ENCODE measurements at places on chromosomes 16 and 17.

GRCh38 chr17:79018370-79018695 is 5.6 kb upstream of the C1QTNF1 start:
- DNase-seq, result no peak
- peaks cover 7% of the 10 kb centered on the region for H3K4me1 ChIP-seq
- no peak overlapping the region for H3K4me3 ChIP-seq
- H3K27me3 ChIP-seq, result peaks cover 32% of the 10 kb centered on the region
- no peak overlapping the region for H3K27ac ChIP-seq

- H3K4me3 ChIP-seq, result no peak overlapping the region
- H3K36me3 ChIP-seq, result peaks cover 14% of the 10 kb centered on the region
- H3K27me3 ChIP-seq, result no peaks in the 10 kb centered on the region
- H3K27ac ChIP-seq, result no peak overlapping the region
Observed at GRCh38 chr17:57970710-57971109, 15.5 kb upstream of the CUEDC1 start.

GRCh38 chr17:80706463-80706867 is 161.8 kb downstream of the RPTOR start:
- H3K4me3 ChIP-seq, result no peak overlapping the region
- DNase-seq, result no peak
- no peaks in the 10 kb centered on the region for H3K27me3 ChIP-seq
- peaks cover 48% of the 10 kb centered on the region for H3K4me1 ChIP-seq
- H3K36me3 ChIP-seq, result peaks cover 12% of the 10 kb centered on the region

GRCh38 chr17:76678330-76678729 is 32.4 kb downstream of the MXRA7 start:
- H3K4me1 ChIP-seq, result peaks cover 25% of the 10 kb centered on the region
- H3K36me3 ChIP-seq, result peaks cover 4% of the 10 kb centered on the region
- DNase-seq, result no peak

DNA sequence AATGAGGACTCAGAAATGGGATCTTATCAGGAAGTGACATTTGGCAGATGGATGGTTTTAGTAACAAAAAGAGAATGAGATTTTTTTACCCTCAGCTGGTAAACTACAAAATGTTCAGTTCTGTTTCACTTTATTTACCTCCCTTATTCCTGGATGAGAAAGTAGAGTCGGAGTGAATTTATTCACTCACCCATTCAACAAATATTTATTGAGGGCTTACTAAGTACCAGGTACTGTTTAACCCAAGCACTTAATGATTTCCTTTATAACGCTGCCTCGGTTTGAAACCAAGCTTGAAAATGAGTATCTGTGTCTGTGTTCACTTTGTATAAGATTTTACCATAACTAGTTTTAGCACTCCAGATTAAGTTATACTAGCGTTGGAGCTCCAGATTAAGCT is 38.1 kb downstream of the CDRT15 start:
- no peaks in the 10 kb centered on the region for H3K27me3 ChIP-seq
- H3K27ac ChIP-seq, result no peak overlapping the region
- DNase-seq, result no peak

DNA sequence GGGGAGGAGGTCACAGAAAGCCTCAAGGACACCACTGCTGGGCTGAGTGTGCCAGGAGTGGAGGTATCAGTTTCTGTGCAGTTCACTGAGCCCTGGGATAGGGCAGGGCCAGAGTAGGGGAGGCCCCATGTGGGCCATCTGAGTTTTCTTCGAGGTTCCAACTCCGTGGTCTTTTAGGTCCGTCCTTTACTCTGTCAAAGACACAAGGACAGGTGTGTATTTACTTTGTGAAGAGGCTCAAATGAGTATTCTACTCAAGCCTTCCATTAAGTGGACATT is 59.5 kb downstream of the USP22 start:
- H3K36me3 ChIP-seq, result peaks cover 14% of the 10 kb centered on the region
- no peak for DNase-seq
- H3K4me3 ChIP-seq, result no peak overlapping the region
- no peaks in the 10 kb centered on the region for H3K4me1 ChIP-seq
- H3K27ac ChIP-seq, result no peak overlapping the region

- H3K4me1 ChIP-seq, result peaks cover 50% of the 10 kb centered on the region
- peak; percentile 42 for DNase-seq
- no peaks in the 10 kb centered on the region for H3K27me3 ChIP-seq
Observed at GRCh38 chr17:65058593-65058992, 2.1 kb upstream of the GNA13 start.

DNA sequence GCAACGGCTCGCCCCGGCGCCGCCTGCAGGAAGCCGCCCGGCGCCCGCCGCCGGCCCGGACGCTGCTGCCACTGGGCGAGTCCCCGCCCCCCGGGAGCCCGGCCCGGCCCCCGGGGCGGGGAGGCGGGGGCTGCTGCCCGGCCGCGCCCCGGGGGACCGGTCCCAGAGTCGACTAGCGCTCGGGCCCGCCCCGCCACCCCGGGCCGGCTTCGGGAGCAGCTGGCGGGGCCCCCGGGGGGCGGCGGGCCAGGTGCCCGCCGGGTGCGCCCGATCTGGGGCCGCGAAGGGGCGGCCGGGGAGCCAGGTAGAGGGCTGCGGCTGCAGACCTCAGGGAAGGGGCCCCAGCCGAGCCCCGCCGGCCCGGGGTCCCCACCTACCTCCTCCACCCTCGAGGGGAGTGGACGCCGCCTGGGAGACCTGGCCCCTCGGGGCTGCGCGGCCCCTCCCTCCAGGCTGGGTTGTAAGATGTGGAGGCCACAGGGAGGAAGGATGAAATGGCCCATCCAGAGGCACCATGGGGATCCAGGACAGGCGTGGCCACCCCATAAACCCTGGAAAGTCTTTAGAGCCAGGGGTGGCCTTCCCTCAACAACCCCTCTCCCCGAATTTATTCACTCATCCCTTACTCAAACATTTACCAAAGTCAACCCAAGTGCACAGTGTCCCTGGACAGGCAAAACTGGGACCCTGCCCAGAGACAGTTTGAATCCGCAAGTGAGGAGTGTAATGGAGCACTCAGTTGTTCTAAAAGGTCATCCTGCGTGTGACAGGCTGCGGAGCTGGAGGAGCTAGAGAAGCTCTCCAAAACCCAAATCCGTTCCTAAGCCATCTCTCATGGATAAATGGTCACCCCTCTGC is at the start of gene CDYL2:
Gene CDYL2 (minus strand): TSS at position 73 of the 858 bp plus-strand sequence. CDS start 425 bp downstream, outside the sequence.
- no peak for DNase-seq
- no peaks in the 10 kb centered on the region for H3K36me3 ChIP-seq
- H3K27me3 ChIP-seq, result peaks cover 68% of the 10 kb centered on the region
- no peak within 1 kb of the TSS for H3K27ac ChIP-seq

DNA sequence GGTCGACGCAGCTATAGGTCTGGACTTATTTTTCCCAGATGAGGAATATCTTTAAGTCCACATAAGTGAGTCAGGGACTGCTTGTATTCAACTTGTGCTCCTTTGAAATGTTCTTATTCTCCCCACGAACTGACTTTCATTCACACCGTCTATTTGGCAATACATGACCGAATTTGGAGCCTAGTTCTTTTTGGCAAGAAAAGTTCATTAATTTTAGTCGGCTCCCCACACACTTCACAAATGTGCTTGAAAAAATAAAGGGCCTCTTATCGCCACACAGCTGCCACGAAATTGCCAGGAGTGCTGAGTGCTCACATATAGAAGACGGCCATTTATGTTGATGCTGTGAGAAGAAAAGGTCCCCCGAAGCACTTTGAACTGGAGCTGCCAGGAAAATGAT is 152.6 kb downstream of the PRKCA start:
- no peak for DNase-seq
- H3K4me3 ChIP-seq, result no peak overlapping the region
- H3K36me3 ChIP-seq, result no peaks in the 10 kb centered on the region
- peaks cover 3% of the 10 kb centered on the region for H3K27me3 ChIP-seq
- H3K4me1 ChIP-seq, result peaks cover 21% of the 10 kb centered on the region
- no peak overlapping the region for H3K27ac ChIP-seq

DNA sequence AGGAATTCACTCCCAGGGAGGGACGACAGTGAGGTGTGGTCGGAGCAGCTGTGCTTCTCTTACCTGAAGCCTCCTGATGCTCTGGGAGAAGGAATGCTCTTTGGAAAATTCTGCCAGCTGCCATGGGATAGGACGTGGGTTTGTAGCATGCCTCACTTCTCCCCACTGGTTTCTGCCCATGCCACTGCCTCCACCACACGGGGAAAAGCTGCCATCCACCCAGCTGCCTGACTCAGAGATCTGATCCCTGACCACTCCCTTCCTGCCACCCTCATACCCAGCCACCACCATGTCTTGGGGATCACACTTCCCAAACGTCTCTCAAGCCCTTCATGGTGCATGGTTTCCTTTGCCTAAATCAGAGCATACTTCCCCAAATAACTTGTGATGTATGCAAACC is 80.0 kb downstream of the CPPED1 start:
- H3K4me1 ChIP-seq, result peaks cover 9% of the 10 kb centered on the region
- no peak overlapping the region for H3K4me3 ChIP-seq
- peaks cover 3% of the 10 kb centered on the region for H3K36me3 ChIP-seq

- H3K36me3 ChIP-seq, result peaks cover 11% of the 10 kb centered on the region
- DNase-seq, result no peak
- no peak overlapping the region for H3K27ac ChIP-seq
- H3K4me1 ChIP-seq, result no peaks in the 10 kb centered on the region
- H3K27me3 ChIP-seq, result no peaks in the 10 kb centered on the region
Observed at GRCh38 chr17:39548494-39549225, 59.1 kb downstream of the NEUROD2 start.

- H3K4me3 ChIP-seq, result no peak overlapping the region
- H3K27ac ChIP-seq, result no peak overlapping the region
- peaks cover 28% of the 10 kb centered on the region for H3K27me3 ChIP-seq
- DNase-seq, result no peak
- H3K4me1 ChIP-seq, result peaks cover 11% of the 10 kb centered on the region
Observed at GRCh38 chr17:47708312-47708863, 14.4 kb downstream of the TBKBP1 start.

GRCh38 chr17:42313389-42313772 is 25.1 kb downstream of the STAT5A start:
- H3K4me1 ChIP-seq, result peaks cover 28% of the 10 kb centered on the region
- peaks cover 13% of the 10 kb centered on the region for H3K36me3 ChIP-seq
- no peak for DNase-seq
- no peak overlapping the region for H3K4me3 ChIP-seq
- H3K27me3 ChIP-seq, result no peaks in the 10 kb centered on the region

- peaks cover 11% of the 10 kb centered on the region for H3K4me1 ChIP-seq
- H3K4me3 ChIP-seq, result peak overlapping the region; percentile 44
- H3K36me3 ChIP-seq, result no peaks in the 10 kb centered on the region
- DNase-seq, result no peak
- H3K27ac ChIP-seq, result no peak overlapping the region
- peaks cover 6% of the 10 kb centered on the region for H3K27me3 ChIP-seq
Observed at GRCh38 chr16:1159973-1160772, 7.3 kb downstream of the CACNA1H start.
